NCI-H460 (cell line): ENCODE measurements at places on chromosomes 2 and 18.

DNA sequence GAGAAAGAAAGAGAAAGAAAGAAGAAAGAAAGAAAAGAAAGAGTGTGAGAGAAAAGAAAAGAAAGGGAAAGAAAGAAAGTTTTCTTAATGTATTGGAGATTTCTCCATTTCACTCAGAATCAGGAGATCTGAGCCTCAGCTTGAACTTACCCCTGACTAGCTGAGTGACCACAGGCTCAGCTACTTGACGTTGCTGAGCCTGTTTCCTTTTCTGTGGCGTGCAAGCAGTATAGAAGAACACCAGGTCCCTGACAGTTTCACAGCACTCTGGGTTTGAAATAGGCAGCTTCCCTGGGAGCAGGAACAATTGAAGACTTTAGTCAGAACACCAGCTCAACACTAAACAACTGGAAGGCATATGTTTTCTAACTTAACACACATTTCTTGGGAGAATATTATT lies 44.7 kb downstream of the MARCO start:
- no peak for DNase-seq

DNA sequence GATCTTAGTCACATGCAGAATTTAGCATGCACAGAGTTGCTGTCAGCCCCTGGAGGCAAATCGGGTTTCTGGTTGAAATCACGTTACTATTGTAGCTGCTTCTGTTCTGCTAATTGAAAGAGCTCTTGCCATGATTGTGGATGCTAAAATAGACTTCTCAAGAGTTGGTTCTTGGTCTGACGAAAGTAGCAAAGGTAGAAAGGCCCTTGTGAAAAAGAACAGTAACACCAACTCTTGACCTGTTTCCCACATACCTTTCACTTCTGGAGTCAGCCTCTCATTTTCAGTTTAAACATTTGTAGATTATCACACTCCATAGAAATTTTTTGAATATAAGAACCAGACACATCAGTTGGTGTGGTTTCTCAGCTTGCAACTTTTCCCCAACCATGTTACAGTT lies 110.0 kb upstream of the EPB41L3 start:
- DNase-seq: no peak

GRCh38 chr18:48988508-48989303 lies 37.9 kb upstream of the SMAD7 start:
- no peak for DNase-seq

DNA sequence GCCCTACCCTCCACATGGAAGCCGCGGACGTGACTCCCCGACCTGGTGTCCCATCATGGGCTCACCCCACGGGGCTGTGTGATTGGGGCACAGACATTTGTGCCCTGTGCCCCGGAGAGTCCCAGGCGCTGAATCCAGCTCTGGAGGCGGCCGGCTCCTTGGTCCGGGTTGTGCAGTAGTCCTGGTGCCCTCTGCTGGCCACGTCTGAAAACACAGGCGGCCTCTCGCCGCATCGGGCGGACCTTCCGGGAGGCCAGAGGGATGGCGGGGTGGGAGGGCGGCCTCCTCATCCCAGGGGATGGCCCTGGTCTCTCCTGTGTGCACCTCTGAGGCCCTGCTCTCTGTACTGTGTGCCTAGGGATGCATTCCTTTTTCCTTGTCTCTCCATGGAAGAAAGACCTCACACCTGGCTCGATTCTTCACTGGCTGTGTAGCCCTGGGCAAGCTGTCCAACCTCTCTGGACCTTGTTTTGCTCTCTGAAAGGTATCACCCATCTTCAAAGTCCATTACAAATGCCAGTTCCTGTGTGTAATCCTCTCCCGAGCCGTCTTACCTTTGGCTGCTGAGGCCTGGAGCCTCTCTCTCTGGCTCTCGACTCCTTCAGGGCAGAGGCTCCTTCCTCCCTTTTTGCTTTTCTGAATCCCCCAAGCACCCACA lies 27.6 kb downstream of the CELF4 start:
- peak; percentile 38 for DNase-seq

DNA sequence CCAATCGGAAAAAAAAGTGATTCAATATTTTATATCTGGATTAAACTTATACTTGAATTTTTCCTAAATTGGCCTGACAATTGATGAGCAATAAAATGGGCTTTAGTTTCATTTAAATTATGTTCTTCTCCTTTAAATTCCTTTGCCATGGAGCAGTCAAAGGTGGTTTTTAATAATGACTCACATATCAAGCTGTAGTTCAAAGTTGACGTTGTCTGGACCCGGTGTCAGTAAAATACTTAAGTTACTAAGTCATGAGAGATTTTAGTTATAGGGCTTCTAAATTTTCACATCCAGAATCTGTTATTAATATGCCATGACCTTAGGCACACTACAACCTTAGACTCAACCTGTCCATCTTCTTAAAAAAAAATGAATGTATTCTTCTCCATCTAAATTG lies 62.5 kb downstream of the CDH2 start:
- no peak for DNase-seq

GRCh38 chr2:45840481-45840880 lies 189.0 kb downstream of the PRKCE start:
- DNase-seq: no peak
